ENCODE measurements at places on chromosomes 6 and 20.
A peak's percentile ranks its signal among the peaks of the same experiment; 100 is the strongest.

GRCh38 chr20:50464026-50464724 is 46.0 kb upstream of the PTPN1 start:
- peak; percentile 45 for DNase-seq

DNA sequence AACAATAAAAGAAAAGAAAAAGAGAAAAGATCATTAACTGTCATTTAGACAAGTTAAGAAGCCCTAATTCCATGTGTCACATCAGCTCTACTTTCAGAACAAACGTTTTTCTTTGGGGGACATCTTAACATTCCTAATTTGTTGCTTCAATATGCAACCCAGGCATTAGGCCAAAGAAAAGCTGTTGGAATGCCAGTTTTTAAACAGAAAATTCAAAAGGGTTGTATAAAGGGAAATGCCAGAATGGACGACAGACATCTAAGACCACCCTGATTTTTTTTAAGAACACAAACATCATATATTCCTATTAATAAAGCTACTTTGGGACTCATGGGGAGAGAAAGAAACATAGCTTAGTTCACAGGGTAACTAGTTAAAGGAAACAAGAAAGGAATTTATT is 315.0 kb downstream of the GMDS start:
- no peak for DNase-seq

DNA sequence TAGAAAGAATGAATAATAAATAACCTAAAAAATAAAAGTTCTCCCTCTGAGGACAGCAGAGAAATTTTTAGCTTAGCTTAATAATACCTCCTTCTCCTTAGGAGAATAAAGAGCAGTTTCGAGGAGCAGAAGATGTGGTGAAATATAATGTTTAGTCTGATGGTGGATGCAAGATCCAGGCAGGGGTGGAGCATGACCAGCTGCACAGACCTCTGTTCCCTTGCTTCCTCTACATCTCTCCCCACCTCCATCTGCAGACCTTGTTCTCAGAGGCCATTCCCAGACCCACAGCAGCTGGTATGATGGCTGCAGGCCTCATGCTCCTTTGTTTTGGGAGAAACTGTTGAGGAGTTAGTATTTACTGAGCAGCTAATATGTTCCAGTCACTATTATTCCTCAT is 1.5 kb downstream of the BTN3A2 start:
- no peak for DNase-seq

GRCh38 chr6:56199956-56200355 is 47.4 kb downstream of the COL21A1 start:
- DNase-seq, result peak; percentile 6

DNA sequence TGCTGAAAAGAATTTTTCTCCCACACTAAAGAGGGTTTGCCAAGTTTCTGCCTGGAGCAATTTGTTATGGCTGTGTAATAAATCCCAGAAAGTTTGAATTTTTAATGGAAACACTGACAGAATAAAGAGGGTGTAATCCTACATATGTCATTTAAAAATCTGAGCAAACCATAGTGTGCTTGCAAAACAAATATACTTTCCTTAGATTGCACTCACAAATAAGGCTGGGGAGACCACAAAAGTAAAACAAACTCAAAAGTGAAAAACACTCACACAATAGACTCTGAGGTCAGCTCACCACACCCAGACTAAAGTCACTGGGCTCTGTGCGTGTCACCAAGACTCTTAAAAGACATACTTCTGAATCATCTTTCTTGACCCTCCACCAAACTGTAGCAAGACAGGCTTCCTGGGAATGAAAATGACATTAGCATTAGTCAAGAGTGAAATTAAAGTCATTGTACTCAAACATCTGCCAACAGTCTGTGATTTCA is 4.8 kb upstream of the ATXN1 start:
- DNase-seq, result peak; percentile 94

DNA sequence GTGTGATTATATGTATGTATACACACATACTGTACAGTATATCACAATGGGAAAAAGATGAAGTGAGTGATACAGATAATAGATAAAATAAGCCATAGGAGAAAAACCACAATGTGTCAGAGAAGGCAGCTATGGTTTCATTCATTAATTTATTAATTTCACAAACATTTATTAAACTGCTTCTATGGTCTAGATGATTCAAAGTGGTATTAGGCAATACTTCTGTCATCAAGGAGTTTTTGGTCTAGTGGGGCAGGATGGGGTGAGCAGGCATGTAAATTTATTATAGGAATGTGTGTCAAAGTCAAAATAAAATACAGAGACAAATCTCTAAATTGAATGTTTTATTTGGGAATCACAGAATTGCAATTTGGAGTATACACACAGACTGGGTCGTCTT is 65.2 kb upstream of the ANKEF1 start:
- no peak for DNase-seq

GRCh38 chr20:20017844-20018185 is 653 bp downstream of the NAA20 start:
- DNase-seq, result peak; percentile 28

DNA sequence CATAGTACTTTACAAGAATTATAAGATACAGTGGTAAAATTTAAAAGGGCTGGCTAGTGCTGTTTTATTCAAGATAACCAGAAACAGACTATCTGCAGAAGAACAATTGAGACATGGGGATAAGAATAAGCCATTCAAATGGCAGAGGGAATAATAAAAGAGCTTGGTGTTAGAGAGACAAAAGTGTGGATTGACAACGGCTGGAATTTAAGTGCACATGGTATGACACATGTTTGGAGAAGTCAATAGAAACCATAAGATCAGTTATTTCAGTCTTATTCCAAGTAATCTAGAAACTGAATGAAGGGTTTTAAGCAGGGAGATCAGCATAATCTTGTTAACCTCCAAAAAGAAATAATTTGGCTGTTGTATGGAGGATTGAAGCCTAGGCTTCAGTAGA is 1205.5 kb upstream of the CITED2 start:
- no peak for DNase-seq

DNA sequence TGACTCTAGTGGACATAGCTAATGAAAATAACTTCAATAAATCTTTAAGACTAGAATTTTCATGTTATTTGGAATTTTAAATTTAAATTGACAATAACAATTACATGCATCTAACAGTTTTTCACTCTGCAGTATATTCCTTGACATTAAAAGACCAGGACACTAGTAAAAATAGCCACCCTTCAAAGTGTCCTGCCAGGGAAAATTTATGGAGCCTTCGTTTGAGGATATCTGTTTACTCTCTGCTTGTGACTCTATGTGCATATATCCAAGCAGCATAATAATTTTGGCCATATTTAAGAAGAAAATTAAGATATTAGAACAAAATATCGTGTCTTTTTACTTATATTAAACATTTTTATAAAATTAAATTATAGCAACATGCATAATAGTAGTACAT is 58.8 kb upstream of the NKAIN2 start:
- no peak for DNase-seq

DNA sequence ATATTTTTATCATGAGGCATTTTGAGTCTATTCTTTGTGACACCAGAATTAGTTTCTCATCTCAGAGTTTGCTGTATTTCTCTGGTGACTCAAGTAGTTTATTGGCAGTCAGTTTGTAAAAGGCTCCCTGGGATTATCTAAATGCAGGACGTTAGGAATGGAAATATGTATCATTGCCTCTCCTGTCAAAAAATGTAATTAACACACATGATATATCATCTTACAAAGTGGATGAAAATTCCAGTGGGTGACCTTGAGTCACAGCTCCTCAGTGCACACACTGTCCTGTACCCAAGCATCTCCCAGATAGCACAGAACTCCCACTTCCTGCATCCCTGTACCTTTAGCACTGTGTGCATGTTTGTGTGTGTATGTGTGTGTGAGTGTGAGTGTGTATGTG is 258.6 kb downstream of the LAMA2 start:
- no peak for DNase-seq

- DNase-seq, result no peak
Measured at GRCh38 chr20:18589941-18590674, 2.3 kb downstream of the DTD1 start.

GRCh38 chr6:99254616-99255550 is 94.6 kb downstream of the FAXC start:
- no peak for DNase-seq

GRCh38 chr6:167778497-167779128 is 48.1 kb upstream of the AFDN start:
- DNase-seq, result peak; percentile 55

- no peak for DNase-seq
Measured at GRCh38 chr20:62420846-62421715, 6.3 kb downstream of the RBBP8NL start.

GRCh38 chr6:142482974-142483373 is 181.2 kb downstream of the ADGRG6 start:
- no peak for DNase-seq

DNA sequence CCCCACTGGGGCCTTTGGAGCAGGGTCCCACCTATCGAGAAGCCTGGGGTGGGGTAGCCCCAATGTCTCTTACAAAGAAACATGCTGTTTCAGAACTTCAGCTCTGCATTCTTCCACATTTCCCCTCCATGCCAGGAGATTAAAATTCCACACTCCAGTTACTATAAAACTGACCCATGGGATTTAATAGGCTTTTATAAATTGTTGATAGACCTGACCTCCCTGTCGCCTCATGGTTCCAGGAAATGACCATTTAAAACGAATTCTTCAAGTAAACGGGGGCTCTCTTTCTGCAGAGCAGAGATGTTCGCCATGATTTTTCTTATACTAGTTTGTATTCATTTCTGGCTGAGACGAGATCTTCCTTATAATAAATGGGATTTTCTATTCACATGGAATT is 19.3 kb downstream of the RIN2 start:
- DNase-seq, result no peak

DNA sequence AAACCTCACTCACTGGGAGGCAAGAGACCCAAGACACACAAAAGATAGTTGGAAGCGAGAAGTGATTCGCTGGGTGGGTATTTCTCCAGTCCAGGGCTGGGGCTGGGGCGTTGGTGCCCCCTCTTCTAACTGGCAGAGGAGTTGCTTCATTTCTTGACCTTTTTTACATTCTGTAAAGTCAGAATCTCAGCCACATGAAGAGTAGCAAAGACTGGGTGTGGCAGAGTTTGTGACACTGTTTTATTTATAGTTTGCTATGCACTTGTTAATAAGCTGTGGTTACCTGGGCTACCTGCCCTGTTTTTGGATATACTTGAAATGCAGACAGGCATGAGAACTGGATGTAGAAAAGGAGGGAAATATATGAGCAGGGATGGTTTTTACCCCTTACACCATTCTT is 42.3 kb downstream of the IL20RA start:
- no peak for DNase-seq

DNA sequence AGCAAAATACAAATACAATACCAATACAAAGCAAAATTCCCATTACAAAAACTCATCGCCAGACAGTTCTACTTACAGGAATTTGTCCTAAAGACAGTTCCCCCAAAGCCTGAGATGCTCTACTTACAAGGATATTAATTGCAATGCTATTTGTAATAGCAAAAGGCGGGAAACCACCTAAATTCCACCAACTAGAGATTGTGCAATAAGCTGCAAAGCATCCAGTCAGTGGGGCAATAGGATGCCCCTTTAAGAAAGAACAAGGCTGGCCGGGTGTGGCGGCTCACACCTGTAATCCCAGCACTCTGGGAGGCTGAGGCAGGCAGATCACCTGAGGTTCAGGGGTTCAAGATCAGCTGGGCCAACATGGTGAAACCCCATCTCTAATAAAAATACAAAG is 39.1 kb downstream of the FAM209B start:
- DNase-seq, result no peak

DNA sequence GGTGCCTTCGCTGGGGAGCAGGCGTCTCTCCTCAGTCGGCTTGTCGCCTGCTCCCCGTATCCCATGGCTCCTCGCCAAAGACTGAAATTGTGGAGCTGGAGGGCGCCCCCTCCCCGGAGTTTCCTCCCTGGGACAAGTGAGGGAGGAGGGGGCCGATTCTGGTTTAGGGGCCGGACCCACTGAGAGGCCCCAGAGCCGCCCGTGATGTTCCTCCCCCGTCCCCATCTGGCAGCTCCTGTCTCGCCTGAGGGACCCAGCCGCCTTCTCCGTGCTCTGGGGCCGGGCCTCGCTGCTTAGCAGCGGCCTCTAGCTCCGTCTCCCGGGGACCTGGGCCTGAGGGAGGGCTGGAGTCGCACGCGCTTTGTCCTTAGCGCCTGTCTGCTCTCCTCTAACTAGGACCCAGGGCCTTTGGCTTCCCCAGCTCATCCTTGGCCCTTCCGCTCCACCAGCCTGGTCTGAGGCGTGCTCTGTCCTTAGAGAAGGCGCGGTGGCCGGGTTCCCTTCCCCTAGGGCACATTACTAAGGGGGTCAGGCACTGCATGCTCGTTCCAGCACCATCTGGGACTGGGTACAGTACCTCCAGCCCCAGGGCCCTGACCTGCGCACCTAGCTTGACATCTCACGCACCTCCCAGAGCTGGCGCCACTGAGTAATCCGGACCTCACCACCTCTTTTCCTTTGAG is 29.7 kb downstream of the SLC12A5 start:
- DNase-seq, result no peak

DNA sequence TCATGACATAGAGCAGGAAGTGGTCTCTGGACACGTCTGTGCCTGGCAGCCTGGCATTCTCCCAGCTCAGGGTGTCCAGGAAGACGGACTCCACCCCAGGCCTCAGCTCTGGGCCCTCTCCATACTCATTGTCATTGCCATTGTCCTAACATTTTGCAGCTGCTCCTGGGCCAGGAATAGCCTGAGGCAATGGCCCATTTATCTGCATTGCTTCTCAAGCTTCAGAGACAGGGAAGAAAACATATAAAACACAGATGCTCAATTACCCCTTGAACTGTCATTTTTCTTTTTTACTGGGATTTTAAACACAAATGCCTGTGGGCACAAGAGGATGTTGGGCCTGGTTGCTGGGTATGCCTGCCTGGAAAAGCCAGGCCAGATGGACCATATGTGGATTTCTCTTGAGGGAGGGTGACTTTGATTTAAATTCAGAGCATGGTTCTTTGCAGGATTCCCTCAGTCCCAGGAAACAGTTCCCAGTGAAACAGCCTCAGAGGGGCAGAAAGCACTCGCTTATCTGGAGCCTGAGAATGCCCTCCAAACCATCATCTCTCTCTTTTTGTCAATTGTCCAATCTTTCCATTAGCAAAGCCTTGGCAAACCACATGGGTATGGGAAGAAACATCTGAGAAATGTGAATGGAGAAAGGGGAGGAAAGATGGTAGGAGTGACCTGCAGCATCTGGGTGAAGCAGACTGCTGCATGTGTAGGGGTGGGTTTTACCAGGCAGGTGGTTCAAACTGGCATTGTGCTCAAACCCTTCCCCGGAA is 17.9 kb downstream of the LAMP5 start:
- DNase-seq, result no peak

GRCh38 chr20:3934624-3935023 is 45.4 kb downstream of the PANK2 start:
- DNase-seq, result no peak

DNA sequence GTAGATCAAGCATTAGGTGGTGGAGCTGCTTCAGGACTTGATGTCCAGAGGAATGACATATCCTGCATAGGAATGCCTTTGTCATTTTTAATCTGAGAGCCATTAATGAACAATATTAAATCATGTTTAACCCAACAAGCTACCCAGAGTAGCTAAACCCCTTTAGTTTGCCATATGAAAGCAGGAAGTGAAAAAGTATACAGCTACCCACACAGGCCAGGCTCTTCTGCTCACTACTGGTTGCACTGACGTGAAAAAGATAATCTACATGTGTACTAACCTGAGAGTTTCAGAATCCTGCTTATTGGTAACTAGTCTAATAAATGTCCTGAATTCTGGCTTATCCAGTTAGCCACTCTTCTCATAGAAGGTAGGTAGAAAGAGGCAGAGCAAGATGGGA is 19.9 kb downstream of the GLYATL3 start:
- DNase-seq, result no peak
